Suppressor macrophage (primary cell): ENCODE measurements at places on chromosomes 5 and 9.

- no peak for DNase-seq
Observed at GRCh38 chr5:149413477-149414210, 34.6 kb upstream of the IL17B start.

DNA sequence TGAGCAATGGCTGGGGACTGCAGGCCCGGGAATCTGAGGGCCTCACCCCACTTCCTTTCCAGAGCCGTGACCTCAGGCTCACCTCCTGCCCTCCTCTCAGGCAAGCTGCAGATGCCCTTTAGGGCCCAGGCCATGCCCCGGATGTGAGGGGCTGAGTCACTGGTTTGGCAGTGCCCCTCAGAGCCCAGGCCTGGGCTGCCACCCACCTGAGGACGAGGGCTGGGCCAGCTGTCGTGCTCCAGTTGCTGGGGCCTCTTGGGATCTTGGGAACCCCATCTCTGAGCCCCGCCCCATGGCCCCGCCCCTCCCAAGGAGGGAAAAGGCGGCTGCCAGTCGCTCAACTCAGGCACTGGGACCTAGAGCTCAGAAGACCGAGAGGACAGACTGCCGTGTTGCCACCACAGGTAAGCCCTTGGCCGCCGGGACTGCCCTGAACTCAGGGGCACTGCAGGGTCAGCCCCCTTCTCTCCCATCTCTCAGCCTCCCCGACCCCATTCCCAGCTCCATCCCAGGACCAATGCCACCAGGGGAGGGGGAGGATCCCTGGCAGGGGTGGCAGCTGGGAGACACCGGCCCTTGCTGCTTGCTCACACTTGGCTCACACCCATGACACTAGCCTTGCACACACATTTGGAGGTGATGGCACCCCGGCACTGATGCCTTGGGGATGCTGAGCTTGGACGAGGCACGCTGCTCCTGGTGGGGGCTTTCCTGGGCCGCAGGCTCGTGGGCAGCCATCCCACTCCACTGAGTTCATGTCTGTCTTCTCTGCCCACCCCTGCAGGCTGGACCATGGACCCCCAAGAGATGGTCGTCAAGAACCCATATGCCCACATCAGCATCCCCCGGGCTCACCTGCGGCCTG lies at the start of gene CYSRT1:
Gene CYSRT1 (plus strand): TSS at position 345 of the 865 bp plus-strand sequence. CDS start 448 bp downstream, at position 793.
- peak; percentile 49 for DNase-seq

GRCh38 chr5:132853323-132853722 lies 12.9 kb downstream of the GDF9 start:
- DNase-seq, result no peak

- peak; percentile 66 for DNase-seq
Observed at GRCh38 chr5:81830596-81830995, 79.7 kb upstream of the SSBP2 start.

DNA sequence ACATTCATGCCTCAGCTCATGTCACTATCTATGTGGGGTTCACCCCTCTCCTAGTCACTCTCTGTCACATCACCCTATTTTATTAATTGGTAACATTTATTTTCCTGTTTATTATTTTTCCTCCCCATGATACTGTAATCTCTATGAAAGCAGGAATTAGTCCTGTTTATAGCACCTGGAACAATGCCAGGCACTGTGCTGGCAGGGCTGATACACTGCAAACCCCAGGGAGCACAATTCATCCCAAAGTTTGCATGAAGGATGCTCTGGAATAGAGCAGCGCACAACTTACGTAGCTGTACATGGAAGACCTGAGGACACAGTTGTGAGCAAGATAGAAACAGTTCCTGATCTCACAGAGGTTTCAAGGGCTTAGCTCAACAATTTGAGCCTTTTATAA lies 103.2 kb downstream of the NSG2 start:
- no peak for DNase-seq
